CD4-positive, alpha-beta T cell (primary cell): ENCODE measurements at places on chromosomes 3 and 15. TPM values are rescaled to one million over a fixed set of nuclear protein-coding genes. Genes with fewer than 3 reads are reported as not detected.

GRCh38 chr15:47003568-47003967 lies 713.7 kb upstream of the SEMA6D start:
- no peak overlapping the region for H3K27ac ChIP-seq
- no peak for DNase-seq
- no peaks in the 10 kb centered on the region for H3K27me3 ChIP-seq

ZBTB20 gene
- total RNA-seq, result 47.4 TPM

- H3K36me3 ChIP-seq, result no peaks in the 10 kb centered on the region
- H3K27ac ChIP-seq, result no peak overlapping the region
- no peaks in the 10 kb centered on the region for H3K27me3 ChIP-seq
- peaks cover 7% of the 10 kb centered on the region for H3K4me1 ChIP-seq
- no peak overlapping the region for H3K4me3 ChIP-seq
- DNase-seq, result no peak
Observed at GRCh38 chr15:77413699-77414349, 6.1 kb downstream of the PEAK1 start.

GRCh38 chr3:85838921-85839320 lies 880.1 kb downstream of the CADM2 start:
- no peak for DNase-seq
- no peaks in the 10 kb centered on the region for H3K36me3 ChIP-seq
- H3K4me3 ChIP-seq, result no peak overlapping the region
- no peak overlapping the region for H3K27ac ChIP-seq
- H3K27me3 ChIP-seq, result no peaks in the 10 kb centered on the region

- no peak for DNase-seq
- H3K4me3 ChIP-seq, result no peak overlapping the region
- no peaks in the 10 kb centered on the region for H3K27me3 ChIP-seq
- H3K36me3 ChIP-seq, result no peaks in the 10 kb centered on the region
Observed at GRCh38 chr15:78372880-78373279, 32.7 kb downstream of the CRABP1 start.

EOMES gene
- 0.64 TPM for total RNA-seq

DNA sequence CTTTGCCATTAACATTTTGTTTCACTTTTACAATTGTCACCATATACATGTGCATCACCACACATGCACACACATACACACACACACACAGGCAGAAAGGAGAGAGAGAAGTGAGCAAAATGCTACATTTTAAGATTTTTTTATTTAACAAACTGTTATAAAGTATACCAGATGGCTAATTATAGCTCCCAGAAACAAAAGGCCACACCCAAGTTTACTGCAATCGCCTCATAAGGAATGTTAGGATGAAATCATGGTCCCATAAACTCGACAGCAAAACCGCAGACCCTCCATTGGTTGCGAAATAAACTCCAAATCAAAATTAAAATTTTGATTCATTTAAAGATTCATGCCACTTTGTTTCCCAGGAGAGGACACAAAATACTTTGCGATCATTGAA lies 16.1 kb upstream of the C15orf61 start:
- no peaks in the 10 kb centered on the region for H3K27me3 ChIP-seq
- H3K4me3 ChIP-seq, result no peak overlapping the region
- no peaks in the 10 kb centered on the region for H3K36me3 ChIP-seq
- no peak for DNase-seq
- no peaks in the 10 kb centered on the region for H3K4me1 ChIP-seq
- no peak overlapping the region for H3K27ac ChIP-seq

DNA sequence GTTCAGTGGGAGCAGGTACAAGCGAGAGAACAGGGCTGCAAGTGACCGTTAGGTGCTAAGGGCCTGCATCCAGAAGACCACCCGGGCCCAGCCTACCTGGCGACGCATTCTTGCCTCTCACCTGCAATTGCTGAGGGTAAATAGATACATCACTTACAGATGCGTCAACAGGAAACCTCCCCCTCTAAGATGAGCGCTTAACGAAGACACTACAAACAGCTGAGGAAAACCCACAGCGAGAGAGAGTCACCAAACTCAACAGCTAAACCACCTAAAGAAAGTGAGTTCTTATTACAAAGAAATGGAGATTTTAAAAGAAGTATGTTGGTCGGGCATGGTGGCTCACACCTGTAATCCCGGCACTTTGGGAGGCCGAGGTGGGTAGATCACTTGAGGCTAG lies 157.9 kb downstream of the CHSY1 start:
- H3K36me3 ChIP-seq, result no peaks in the 10 kb centered on the region
- no peak for DNase-seq
- no peak overlapping the region for H3K27ac ChIP-seq
- no peak overlapping the region for H3K4me3 ChIP-seq
- peaks cover 2% of the 10 kb centered on the region for H3K4me1 ChIP-seq

DNA sequence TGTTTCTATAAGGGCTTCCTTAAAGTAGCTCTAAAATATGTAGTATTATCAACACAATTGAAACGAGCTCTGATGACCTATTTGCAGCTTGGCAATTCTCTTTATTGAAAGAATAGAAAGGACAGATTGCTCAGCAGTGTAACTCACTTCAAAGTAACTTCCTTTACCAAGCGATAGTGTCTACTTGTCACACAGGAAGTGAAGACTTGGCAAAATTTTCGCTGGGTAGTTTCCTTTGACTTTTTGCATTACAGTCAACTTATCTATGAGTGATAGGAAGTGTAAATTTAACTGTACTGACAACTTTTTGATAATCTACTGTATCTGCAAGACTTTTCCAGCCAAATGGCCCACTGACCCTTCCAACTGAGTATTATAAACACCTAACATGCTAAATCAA lies 22.8 kb downstream of the SLC9A9 start:
- no peak overlapping the region for H3K27ac ChIP-seq
- peak; percentile 37 for DNase-seq
- H3K4me1 ChIP-seq, result peaks cover 24% of the 10 kb centered on the region
- no peaks in the 10 kb centered on the region for H3K36me3 ChIP-seq

GHSR gene
- not detected for total RNA-seq

GRCh38 chr3:65672871-65673815 lies 365.6 kb downstream of the MAGI1 start:
- DNase-seq, result no peak
- H3K36me3 ChIP-seq, result no peaks in the 10 kb centered on the region
- H3K4me1 ChIP-seq, result no peaks in the 10 kb centered on the region
- no peak overlapping the region for H3K27ac ChIP-seq

PSMA4 gene
- 66.4 TPM for total RNA-seq

DNA sequence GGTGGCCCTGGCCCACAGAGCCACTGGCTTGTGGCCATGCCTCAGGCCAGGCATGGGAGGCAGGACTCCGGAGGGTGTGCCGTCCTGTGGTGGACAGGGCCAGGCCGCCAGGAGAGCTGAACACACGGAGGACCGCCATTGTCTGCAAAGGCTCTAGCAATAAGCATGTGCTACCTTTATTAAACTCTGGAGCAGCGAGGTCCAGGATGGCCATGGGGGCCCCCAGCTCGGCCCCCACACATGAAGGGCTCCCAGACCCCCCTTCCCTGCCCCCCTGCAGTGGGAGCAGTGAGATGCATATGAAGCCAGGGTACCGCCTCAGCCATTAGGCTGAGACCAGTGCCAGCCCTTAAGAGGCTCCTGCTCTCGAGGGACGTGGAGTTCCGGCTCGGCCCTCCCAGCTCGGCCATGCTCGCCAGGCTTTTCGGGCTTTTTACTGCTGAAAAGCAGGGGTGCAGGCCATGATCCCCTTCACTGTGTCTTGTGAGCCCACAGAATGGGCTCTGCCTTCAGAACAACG lies 2.7 kb downstream of the AMIGO3 start:
- H3K27me3 ChIP-seq, result no peaks in the 10 kb centered on the region
- H3K36me3 ChIP-seq, result peaks cover 28% of the 10 kb centered on the region
- H3K4me1 ChIP-seq, result peaks cover 28% of the 10 kb centered on the region
- no peak overlapping the region for H3K4me3 ChIP-seq
- H3K27ac ChIP-seq, result no peak overlapping the region

MUC4 gene
- not detected for total RNA-seq

- H3K4me3 ChIP-seq, result no peak overlapping the region
- no peak overlapping the region for H3K27ac ChIP-seq
- peaks cover 15% of the 10 kb centered on the region for H3K4me1 ChIP-seq
- H3K27me3 ChIP-seq, result no peaks in the 10 kb centered on the region
- H3K36me3 ChIP-seq, result peaks cover 83% of the 10 kb centered on the region
- DNase-seq, result no peak
Observed at GRCh38 chr15:78910271-78910670, 34.6 kb downstream of the CTSH start.

DNA sequence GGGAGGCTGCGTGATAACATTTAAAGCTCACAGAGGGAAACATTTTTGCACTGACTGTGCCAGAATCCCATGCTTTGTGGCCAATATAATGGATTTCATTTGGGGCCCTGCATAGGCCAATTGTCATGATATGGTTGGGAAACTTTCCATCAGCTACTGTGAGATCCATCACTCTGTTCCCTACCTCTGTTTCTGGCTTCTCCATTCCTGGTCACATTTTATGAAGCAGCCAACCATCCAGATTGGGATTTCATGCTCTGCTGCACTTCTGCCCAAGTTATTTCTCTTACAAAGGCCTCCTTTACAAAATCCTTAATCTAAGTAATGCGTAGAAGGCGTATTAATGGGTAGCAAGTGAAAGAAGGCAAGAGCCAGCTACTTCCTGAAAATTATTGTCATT lies 221.1 kb downstream of the LRTM1 start:
- no peaks in the 10 kb centered on the region for H3K36me3 ChIP-seq
- H3K27ac ChIP-seq, result no peak overlapping the region
- DNase-seq, result no peak
- no peaks in the 10 kb centered on the region for H3K27me3 ChIP-seq

TM4SF18 gene
- not detected for total RNA-seq

DNA sequence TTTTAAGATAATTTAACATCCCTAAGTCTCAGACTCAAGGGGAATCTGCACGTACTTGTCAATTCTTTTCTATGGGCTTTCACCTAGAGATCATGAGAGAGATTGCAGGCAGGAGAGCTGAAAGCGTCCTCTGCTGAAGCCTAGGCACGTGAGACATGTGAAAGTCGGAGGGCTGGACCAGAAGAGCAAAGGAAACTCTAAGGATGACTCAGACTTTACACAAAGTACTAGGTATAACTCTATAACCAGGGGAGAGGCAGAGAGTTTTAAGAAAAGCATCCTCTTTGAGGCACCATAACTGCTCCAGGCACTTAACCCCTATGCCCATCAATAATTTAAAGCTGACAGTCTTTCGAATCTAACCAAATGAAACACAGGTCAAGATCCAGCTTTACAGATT lies 436.6 kb downstream of the VGLL3 start:
- H3K27ac ChIP-seq, result no peak overlapping the region
- H3K36me3 ChIP-seq, result no peaks in the 10 kb centered on the region
- no peaks in the 10 kb centered on the region for H3K4me1 ChIP-seq
- DNase-seq, result no peak
- H3K4me3 ChIP-seq, result no peak overlapping the region

DNA sequence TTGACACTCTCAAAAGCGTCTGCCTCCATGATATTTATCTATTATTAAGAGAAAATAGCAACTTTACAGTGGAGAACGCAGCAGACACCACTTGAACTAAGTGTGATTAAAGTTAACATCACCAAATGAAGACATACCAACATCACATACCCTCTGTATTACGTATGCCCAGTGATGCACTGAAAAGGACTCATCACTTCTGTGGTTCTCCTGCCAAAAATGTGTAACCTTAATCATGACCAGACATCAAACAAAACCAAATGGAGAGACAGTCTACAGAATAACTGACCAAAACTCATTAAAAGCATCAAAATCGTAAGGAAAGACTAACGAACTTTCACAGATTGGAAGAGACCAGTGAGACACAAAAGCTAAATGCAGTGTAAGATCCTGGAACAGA lies 103.2 kb downstream of the PPP2R3A start:
- no peaks in the 10 kb centered on the region for H3K36me3 ChIP-seq
- H3K27me3 ChIP-seq, result no peaks in the 10 kb centered on the region
- no peaks in the 10 kb centered on the region for H3K4me1 ChIP-seq
- H3K27ac ChIP-seq, result no peak overlapping the region
- no peak overlapping the region for H3K4me3 ChIP-seq
- DNase-seq, result no peak

DNA sequence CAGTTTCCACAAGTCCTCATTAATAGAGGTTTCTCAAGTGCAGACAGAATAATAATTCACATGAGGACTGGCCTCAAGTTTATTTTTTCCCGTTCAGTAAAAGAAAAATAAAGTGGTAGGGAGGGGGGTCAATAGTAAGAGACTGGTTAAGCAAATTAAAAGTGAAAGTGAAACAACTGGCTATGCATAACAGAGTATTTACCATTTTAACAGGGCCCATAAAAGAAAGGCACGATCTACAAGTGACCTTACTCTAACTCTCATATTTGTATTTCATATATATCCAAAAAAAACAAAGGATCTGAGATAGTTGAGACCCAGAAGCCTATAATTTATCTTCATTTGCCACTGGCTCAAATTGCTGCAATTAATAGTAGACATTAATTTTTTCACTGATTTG lies 686.3 kb downstream of the NTRK3 start:
- H3K36me3 ChIP-seq, result no peaks in the 10 kb centered on the region
- H3K4me1 ChIP-seq, result no peaks in the 10 kb centered on the region
- H3K4me3 ChIP-seq, result no peak overlapping the region
- H3K27ac ChIP-seq, result no peak overlapping the region

- no peaks in the 10 kb centered on the region for H3K27me3 ChIP-seq
- H3K4me1 ChIP-seq, result no peaks in the 10 kb centered on the region
- no peak overlapping the region for H3K27ac ChIP-seq
- no peaks in the 10 kb centered on the region for H3K36me3 ChIP-seq
- no peak overlapping the region for H3K4me3 ChIP-seq
Observed at GRCh38 chr3:28292622-28293021, 51.2 kb downstream of the CMC1 start.

DNA sequence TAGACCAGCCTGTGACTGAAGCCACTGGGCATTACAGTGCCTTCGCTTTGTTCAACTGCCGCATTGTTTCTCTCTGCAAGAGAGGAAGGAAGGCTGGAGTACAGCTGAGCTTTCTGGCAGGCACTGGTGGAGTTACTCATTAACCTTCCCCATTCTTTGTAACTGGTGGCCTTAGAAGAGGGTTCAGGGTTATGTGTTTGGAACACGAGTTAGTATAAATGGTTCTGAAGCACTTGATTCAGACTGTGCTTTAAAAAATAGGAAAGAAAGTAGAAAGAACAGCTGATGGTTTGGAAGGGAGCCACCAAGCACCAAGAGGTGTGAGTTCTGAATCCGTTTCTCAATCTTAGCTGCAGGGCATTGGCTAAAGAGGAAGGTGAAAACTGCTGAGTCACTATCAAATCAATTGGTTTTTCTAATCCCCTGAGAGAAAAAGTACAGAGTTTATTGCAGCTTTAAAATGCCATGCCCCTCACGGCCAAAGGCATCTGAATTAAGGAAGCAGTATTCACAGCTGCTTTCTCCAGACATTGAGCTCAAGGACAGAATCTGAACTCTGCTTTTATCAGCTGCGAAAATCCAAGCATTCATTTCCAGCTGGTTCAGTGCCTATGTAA lies 3.6 kb downstream of the HGD start:
- no peaks in the 10 kb centered on the region for H3K36me3 ChIP-seq
- no peaks in the 10 kb centered on the region for H3K27me3 ChIP-seq
- H3K4me1 ChIP-seq, result no peaks in the 10 kb centered on the region
- DNase-seq, result no peak
- no peak overlapping the region for H3K27ac ChIP-seq
- no peak overlapping the region for H3K4me3 ChIP-seq

GRCh38 chr15:38782156-38782555 lies 217.5 kb upstream of the RASGRP1 start:
- no peak for DNase-seq
- H3K36me3 ChIP-seq, result no peaks in the 10 kb centered on the region
- no peak overlapping the region for H3K4me3 ChIP-seq
- H3K4me1 ChIP-seq, result no peaks in the 10 kb centered on the region
- H3K27ac ChIP-seq, result no peak overlapping the region
